IgD-negative memory B cell (primary cell): ENCODE measurements at places on chromosomes 16 and 17. TPM values are rescaled to one million over a fixed set of nuclear protein-coding genes. Genes with fewer than 3 reads are reported as not detected.

The KRT39 gene
- not detected for polyA plus RNA-seq

The TK2 gene
- polyA plus RNA-seq: 1.6 TPM

The DGKE gene
- 6.2 TPM for polyA plus RNA-seq

The SNTB2 gene
- polyA plus RNA-seq: 3.8 TPM

The SLX4 gene
- 1.4 TPM for polyA plus RNA-seq
